ENCODE measurements at places on chromosomes 7 and 10.
A peak's percentile ranks its signal among the peaks of the same experiment; 100 is the strongest.

- DNase-seq = no peak
Observed at GRCh38 chr10:78543031-78543748, 509.5 kb downstream of the RPS24 start.

DNA sequence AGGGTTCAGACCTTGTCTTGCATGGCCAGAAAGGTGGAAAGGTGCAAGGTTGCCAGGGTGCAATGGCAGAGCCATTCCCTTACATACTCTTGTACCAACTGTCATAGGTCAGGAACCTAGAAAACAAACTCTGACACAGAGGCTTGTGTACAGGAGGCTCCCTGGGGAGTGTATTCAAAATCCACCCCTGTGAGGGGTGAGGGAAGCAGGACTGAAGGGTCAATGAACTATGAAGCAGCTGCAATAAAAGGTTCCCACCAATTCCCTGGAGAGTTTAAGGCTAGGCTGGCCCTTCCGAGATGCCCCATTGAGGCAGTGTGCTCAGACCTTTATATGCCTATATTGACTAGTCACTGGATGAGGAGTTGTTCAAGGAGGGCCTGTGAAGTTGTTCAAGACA is 13.9 kb upstream of the CUZD1 start:
- DNase-seq = no peak

DNA sequence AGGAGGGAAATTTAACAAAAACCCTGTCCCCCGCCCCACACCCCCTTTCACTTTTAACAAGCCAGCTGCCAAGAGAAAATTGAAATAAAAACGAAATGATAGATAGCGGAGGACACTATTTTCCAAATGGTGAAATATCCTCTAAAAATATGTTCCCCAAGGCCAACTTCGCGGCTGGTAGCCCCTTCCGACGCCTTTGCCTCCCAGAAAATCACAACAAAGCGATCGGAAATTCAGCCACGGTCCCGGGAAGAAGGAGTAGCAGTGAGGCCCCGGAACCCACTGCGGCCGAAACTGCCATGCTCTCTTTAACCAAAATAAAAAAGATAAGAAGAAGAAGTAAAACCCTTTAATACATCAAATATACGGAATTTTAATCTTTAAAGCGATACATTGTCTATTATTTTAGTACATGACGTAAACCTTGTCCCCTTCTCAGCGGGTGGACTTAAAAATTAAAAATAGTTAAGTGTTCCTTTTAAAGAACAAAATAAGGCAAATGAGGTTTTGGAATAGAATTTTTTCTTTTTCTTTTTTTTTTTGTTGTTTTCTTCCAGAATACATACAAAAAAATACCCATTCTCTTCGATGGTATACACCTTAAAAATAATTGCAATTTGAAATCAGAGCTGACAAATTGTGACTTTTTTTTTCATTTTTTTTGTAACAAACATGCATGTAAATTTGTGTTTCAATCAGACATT is 3.9 kb downstream of the ZNF503 start:
- no peak for DNase-seq

- DNase-seq = peak; percentile 80
Observed at GRCh38 chr7:102390697-102391484, 5.3 kb upstream of the PRKRIP1 start.

DNA sequence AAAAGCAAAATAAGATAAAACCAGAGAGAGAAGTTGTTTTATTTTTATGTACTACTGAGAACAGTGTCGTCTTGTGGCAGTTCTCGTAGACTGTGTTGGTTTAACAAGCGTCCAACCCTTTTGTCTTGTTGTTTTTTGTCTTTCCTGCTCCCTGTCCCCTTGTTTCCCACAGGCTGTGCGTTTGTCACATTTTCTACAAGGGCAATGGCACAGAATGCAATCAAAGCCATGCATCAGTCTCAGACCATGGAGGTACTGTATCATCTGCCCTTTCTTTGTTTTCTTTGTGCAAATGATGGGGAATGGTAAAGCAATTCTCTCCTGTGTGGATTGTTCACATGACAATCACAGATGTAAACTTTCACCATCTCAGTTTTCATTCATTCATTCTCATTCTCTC is 248.8 kb downstream of the CELF2 start:
- DNase-seq = no peak

- no peak for DNase-seq
Observed at GRCh38 chr7:731440-732085, 4.5 kb upstream of the PRKAR1B start.

GRCh38 chr10:70592186-70592735 is 10.3 kb downstream of the PRF1 start:
- no peak for DNase-seq

DNA sequence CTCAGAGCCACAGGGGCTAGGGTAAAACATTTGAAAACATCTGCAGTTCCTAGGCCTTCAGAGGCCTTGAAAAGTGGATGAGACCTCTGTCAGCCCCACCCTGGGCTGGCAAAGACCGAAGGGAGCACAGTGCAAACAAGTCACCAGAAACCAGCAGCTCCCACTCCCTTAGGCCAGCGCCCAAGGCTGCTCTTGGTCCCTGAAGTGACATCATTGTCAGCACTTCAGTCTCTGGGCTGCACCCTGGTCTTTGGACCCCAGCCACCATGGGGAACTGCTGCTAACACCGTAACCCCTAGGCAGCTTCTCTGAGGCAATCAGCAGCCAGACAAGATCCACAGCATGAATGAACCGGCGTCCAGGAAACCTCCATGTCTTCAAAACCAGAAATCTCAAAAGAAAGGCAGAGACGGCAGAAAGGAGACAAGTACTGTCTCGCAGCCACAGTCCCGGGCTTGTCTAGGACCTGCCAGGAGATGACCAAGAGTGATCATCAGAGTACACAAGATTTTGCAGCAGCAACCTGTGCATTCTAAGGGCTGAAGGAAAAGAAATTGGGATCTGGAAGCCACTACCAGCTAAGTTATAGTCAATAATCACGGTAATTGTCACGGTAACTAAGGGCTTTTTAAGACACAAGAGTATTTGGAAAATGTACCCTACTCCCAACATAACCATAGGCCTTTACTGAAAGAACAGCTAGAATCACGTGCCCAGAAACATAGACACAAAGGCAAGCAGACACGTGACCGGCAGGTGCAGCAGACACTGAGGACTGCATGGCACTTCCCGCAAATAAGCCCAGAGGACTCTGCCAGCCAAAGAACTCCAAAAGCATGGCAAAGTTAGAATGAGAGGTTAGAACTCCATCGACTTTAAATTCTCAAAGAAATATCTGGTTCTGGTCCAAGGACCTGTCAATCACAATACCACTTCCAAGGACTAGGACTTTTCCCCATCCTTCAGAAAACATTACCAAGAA is 23.3 kb downstream of the CPXM2 start:
- DNase-seq = no peak

DNA sequence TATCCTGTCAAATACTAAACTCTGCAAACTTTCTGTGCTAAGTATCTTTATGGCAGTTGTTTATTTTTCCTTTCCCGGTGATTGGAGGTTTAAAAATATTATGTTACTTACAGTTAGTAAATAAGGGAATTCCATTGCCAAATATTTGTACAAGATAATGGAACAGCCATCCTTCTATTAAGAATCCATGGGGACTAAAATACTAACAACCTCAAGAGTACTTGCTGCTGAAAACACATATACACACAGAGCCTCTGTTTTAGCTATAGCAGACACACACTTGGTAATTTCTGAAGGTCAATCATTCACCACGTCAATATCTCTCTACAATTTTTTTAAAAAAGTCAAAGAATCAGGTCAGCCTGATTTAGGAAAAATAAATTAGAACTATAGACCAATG is 32.4 kb downstream of the TSPAN12 start:
- peak; percentile 3 for DNase-seq
